ENCODE measurements at places on chromosomes 1 and 21.

GRCh38 chr1:217026531-217026930 is 303.3 kb upstream of the ESRRG start:
- DNase-seq, result no peak

DNA sequence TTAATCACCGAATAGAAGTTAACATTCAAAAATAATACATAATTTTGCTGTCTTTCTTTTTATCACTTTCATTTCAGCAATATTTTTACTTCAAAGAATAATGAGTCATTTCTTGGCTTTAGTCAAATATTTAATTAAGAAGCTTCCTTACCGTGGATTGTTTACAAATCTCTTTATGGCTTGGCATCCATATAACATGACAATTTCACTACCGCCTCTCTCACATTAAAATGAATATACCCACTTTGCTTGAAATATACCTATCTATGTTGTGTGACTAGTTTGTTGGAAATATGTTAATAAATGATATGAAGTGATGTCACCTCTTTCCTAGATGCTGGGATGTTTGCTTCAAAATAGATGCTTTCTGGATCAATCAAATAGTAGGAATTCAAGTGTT is 1203.9 kb downstream of the AMY1C start:
- no peak for DNase-seq

GRCh38 chr1:171841931-171842761 is 848 bp downstream of the DNM3 start:
- DNase-seq, result no peak

- no peak for DNase-seq
Measured at GRCh38 chr21:27094184-27094948, 127.5 kb upstream of the ADAMTS5 start.

DNA sequence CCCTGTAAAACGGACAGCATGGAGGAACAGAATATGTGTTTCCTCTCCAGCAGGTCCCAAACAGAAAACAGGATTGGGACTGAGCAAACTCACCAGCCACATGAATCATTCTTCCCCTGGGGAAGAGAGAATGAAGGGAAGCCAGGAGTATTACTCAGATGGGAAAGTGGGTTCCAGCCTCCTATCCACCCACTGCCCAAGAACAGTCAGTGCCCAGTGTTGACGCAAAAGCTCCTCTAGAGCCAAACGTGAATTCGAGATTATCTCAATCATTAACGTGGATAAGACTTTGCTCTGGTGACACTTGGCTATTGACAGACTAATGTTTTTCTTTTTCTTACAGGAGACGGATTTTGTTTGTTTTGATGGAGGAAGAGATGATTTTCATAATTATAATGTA is 9.3 kb downstream of the MIA3 start:
- DNase-seq, result no peak

DNA sequence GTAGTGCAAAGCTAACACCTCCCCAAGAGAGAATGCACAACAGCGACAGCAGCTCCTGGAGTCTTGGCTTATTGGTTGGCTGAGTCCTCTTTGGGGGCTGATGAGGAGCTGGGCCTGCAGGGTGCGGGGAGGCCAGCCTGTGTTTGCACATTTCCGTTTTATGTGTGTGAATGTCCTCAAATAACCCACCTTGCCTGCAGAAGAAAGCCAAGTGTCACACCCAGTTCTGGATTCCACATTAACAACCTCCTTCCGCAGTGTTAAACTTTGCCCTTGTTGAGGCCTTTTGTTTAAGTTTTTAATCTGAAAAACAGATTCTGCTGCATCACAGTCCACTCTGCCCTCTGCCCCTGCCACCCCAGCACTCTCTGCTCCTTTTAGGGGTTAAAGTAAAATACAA is 274.5 kb downstream of the TM2D1 start:
- DNase-seq, result no peak

DNA sequence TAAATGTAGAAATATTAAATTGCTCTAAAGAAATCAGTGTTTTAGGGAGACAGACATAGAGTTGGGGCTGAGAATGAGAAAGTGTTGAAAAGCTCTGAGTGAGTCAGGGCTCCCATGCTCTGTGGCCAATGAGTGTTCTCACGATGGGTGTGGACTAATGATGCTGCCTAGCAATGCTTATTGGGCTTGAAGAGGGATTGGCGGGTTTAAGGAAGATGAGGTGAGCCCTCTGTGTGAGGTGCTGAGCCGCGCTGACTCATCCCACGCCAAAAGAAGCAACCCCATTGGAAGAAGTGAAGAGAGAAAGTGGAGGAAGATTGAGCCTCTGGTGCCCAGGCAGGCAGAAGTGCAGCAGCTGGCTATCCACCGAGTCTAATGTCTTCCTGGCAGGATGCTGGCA is 65.1 kb upstream of the DPT start:
- no peak for DNase-seq

DNA sequence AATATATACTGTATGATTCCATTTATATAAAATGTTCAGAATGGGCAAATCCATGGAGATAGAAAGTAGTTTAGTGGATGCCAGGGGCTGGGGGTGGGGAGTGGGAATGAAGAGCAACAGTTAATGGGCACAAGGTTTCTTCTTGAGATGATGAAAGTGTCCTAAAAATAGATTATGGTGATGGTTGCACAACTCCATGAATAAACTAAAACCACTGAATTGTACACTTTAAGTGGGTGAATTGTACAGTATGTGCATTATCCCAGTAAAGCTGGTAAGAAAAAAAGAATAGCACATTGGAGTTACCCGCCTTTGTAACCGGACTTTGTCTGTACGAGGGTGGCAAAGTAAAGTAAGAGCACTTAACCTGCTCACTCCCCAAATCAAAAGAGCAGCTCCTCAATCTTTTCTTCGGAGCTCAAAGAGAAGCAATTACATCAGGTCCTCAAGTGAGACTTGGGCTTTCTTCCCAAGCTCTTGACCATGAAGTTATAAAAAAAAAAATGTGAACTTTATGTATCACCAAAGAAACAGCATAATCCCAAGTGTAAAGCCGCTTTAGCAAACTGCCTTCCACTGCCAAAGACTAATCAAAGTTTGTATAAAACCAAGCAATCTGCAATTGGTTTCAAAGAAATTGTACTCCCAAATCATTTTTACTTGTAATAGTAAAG is 32.1 kb downstream of the ALDH9A1 start:
- DNase-seq, result no peak

GRCh38 chr1:209490013-209490412 is 93.5 kb upstream of the CAMK1G start:
- no peak for DNase-seq

- no peak for DNase-seq
Measured at GRCh38 chr21:35840949-35841348, 219.4 kb downstream of the SETD4 start.
